ENCODE measurements at places on chromosomes 4 and X.
A peak's percentile ranks its signal among the peaks of the same experiment; 100 is the strongest.

DNA sequence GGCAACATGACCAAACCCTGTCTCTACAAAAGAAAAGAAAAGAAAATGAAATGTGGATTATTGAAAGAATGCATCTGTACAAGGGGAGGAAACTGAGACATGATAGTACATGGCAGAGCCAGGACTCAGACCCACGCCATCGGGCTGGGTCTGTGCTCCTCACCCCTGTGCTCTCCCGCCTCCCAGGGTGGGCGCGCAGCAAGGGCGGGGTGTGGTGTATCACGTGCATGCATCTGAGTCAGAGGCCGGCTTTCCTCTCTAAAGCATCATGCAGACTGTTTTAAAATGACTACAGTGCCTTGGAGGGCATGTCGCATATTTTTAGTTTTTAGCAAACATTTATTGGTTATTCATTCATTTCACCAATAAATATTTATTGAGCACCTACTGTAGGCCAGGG lies 47.8 kb downstream of the HTT-AS start:
- DNase-seq = no peak

DNA sequence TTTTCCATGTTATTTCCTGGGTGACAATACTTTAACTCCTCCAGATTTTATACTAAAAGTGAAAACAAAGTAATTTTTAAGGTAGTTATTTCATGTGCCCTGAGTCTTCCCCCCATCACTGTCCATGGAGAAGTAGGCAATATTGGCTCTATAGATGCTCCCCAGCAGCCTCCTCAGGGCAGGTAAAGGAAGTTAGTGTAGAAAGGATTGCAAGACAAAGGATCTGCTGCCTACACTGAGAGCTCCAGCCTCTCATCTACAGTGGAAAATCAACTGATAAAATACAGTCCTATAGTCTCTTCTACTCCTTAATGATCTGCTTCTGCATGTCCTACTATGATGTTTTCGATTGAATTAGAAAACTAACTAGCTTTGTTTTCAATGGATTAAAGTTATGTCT lies 8.5 kb downstream of the POU3F4 start:
- DNase-seq = no peak

DNA sequence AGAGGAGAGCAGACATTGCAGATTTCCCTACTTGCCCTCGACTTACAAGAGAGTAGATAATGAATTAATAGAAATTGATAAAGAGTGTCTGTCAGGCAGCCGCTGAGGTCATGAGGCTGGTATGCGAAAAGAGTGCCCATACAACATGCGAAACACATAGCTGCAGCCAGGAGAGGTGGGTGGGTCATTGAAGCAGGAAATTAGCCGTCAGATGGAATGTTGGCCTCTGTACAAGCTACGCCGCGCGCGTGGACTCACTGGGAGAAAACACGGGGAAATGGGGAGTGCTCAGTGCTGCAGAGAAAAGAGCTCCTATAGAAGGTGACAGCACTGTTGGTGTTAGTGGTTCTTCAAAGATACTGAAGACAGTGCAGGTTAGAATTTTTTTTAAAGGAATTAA lies 125.1 kb downstream of the RAPGEF2 start:
- DNase-seq = no peak

- peak; percentile 20 for DNase-seq
Observed at GRCh38 chr4:173529477-173530325, at the start of gene HAND2. HAND2 (minus strand) TSS chr4:173530229; CDS start chr4:173529289, 940 bp downstream.

DNA sequence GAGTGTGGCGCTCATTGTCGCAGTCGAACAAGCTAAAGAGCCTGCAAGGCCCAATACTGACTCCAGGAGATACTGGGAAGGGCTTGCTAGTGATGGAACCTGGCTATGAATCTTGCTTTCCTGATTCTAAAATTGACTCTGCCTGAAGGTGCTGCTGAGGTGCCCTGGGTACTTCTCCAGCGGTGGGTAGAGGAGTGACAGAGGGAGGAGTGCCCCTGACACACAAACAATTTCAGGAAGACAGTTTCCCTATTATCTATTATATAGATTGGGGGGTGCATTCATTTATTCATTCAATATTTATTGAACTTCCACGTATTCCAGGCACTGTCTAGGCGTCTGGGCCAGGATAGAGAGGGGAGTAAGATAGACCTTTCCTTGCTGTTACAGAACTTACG lies 339.2 kb upstream of the GATB start:
- DNase-seq = no peak

DNA sequence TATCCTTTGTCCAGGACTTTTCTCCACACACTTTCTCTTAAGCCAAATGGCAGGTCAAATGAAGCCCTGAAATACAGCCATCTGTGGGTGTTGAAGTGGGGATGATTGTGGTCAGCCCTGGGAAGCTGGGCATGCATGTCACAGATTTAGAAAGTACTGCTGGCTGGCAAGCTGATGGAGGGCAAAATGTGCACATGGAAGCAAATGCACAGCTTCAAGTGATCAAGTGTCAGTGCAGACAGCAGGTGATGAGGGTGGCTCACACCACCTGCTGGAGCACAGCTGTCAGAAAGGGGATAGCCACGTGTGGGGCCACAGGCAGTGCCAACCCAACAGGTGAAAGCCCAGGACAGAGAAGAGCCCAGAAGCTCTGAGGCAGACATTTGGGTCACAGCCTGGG lies 40.3 kb upstream of the ATXN3L start:
- DNase-seq = peak; percentile 36

GRCh38 chr4:76543378-76543777 lies 108.3 kb downstream of the SHROOM3 start:
- no peak for DNase-seq
